ENCODE measurements at places on chromosomes 1 and 21.

GRCh38 chr21:29504751-29505321 lies 206.1 kb downstream of the BACH1 start:
- DNase-seq: no peak

GRCh38 chr21:34362136-34362444 lies 1.7 kb upstream of the KCNE2 start:
- no peak for DNase-seq

DNA sequence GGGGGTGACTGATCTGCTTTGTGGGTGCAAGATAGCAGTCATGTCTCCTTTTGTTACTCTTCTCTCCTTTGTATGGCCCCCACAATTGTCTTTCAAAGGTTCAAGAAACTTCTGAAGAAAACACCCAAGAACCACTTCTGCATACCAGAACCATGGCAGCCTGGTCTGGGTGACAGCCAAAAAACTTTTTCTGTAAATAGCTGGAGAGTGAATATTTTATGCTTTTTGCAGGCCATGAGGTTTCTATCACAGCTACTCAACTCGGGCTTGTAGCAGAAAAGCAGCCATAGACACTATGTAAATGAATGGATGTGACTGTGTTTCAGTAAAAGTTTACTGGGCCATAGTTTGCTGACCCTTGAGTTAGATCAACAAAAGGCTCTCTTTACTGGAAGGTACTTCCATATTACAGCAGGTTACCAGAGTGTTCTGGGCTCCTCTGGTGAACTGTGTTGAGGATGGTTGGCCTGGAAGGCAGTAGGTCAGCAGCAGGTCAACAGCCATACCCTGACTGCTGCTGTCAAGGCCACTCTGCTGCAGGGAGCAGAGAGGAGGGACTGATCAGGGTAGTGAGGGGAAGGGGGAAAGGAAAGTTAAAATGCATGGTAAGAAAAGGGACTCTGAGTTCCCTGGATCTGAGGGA lies 116.4 kb downstream of the GDAP2 start:
- no peak for DNase-seq

DNA sequence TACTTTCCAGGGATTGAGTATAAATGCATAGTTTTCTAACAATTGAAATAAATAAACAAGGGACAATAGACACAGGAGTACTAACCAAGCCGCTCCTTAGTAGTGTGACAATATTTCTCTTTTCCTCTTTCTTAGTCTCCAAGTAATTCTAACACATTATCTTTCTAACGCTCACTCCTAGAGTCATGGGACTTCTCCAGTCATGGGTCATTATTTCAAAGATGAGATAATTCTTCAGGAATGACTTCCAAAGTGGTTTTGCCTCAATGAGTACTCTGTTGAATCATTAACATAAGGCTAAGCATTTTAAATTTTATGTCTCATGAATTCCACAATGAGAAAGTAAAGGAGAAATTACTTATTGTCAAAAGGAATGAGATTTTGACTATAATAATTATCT lies 605.8 kb upstream of the ADAMTS5 start:
- DNase-seq: no peak

- no peak for DNase-seq
Measured at GRCh38 chr1:67890857-67891256, 57.6 kb upstream of the GNG12 start.

GRCh38 chr1:8889925-8890785 lies 11.7 kb upstream of the ENO1 start:
- DNase-seq: no peak

DNA sequence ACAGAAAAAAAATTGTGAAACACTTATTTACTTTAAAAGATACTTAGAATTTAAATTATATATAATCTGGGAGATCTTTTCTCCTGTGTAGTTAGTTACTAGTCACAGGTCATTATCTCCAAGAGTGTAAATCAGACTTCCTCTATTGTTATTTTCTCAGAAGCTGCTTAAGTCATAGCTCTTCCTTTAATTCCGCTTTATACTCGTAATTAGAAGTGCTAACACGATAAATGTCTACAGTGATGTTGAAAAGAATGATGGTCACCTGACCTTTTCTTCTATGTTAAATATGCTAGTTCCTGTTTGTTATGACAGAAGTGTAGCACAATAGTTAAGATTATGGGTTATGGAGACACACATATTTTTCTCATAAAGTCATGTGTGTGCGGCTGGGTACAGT lies 123.6 kb downstream of the TGFB2 start:
- no peak for DNase-seq

GRCh38 chr21:39845571-39846130 lies 21.6 kb upstream of the PCP4 start:
- DNase-seq: no peak

GRCh38 chr1:162003830-162004215 lies 19.8 kb downstream of the OLFML2B start:
- no peak for DNase-seq

- no peak for DNase-seq
Measured at GRCh38 chr1:192756847-192757246, 52.0 kb upstream of the RGS2 start.

DNA sequence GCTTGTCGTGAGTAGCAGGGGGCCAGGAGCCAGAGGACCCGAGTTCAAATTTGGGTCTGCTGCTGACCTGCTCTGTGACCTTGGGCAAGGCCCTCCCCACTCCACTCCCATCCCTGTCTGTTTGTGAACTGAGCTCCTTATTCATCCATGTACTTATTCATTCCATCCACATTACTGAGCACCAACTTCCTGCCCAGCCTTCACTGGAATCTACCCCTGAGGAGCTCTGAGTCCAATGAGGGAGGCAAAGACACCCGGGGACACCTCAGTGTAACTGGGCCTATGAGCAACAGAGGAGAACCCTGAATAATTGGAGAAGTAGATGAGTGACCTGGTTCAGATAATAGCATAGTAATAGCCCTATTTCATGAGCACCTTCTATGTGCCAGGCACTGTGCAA lies 8.9 kb downstream of the BSND start:
- no peak for DNase-seq

GRCh38 chr1:47792779-47793178 lies 204.4 kb downstream of the TRABD2B start:
- DNase-seq: no peak

DNA sequence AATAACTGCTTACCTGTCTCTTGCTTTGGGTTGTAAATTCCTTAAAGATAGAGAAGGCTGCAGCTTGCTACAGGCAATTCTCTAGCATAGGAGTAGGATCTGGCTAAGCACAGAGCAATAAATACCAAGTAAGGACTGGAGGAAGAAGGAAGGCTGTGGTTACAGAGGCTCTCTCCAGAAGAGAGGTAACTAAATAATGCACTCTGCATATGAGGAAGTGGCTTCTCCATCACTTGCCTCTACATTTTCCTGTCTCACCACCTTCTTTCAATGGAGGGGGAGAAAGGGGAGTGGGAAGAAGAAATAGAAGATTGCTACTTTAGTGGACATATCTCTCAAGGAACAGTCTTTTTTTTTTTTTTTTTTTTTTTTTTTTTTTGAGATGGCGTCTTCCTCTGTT lies 60.9 kb upstream of the LAX1 start:
- no peak for DNase-seq

DNA sequence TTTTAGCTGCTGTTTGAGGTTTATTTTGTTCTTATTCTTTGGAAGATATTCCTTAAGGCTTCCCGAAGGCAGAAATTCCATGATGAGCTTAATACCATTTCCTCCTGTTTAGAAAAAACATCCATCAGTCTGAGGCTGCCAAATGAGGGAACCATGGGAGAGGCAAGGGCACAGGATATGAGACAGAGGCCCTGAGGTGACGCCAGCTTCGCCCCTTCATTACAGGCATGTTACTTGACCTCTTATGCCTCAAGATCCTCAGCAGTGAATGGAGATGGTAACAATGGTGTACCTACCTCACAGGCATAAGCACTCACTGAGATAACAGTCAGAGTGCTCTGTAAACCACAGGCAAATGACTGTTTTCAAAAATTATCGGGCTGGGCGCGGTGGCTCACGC lies 93.6 kb downstream of the RAVER2 start:
- DNase-seq: no peak

- no peak for DNase-seq
Measured at GRCh38 chr1:92909321-92909720, 51.9 kb downstream of the DIPK1A start.

- DNase-seq: no peak
Measured at GRCh38 chr21:41465176-41465781, 39.2 kb downstream of the MX1 start.

DNA sequence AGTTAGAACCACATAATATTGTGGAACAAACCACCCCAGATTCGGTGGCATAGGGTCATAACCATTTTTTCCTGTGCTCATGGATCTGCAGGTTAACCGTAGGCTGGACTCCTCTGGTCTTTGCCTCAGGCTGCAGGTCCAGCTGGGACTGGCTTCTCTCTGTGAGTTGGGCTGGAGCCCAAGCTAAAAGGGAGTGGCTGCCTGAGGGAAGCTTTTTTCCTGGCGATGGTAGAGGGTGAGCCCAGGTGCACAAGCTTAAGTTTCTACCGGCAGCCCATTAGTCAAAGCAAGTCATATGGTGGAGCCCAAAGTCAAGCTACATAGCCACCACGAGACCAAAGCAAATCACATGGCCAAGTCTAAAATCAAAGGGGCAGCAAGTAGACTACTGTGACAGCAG lies 13.8 kb downstream of the EPHX4 start:
- DNase-seq: no peak

- DNase-seq: no peak
Measured at GRCh38 chr1:44310006-44310405, 45.1 kb downstream of the ERI3 start.

GRCh38 chr21:25453524-25453923 lies 153.8 kb downstream of the MRPL39 start:
- DNase-seq: no peak

- DNase-seq: peak; percentile 52
Measured at GRCh38 chr1:6347641-6348487, 45.7 kb downstream of the ACOT7 start.

DNA sequence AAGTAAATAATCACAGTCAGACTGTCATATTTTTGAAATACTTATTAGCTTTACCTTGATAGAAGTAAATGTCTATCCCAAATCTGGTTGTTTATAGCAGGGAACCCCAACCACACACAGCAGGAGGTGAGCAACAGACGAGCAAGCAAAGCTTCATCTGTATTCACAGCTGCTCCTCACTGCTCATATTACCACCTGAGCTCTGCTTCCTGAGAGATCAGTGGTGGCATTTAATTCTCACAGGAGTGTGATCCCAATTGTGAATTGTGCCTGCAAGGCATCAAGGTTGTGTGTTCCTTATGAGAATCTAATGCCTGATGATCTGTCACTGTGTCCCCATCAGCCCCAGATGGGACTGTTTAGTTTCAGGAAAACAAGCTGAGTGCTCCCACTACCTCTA lies 104.3 kb downstream of the GPATCH2 start:
- DNase-seq: no peak

Measured in CMK (cell line).